EH (cell line): ENCODE measurements at places on chromosomes 3 and 15.

DNA sequence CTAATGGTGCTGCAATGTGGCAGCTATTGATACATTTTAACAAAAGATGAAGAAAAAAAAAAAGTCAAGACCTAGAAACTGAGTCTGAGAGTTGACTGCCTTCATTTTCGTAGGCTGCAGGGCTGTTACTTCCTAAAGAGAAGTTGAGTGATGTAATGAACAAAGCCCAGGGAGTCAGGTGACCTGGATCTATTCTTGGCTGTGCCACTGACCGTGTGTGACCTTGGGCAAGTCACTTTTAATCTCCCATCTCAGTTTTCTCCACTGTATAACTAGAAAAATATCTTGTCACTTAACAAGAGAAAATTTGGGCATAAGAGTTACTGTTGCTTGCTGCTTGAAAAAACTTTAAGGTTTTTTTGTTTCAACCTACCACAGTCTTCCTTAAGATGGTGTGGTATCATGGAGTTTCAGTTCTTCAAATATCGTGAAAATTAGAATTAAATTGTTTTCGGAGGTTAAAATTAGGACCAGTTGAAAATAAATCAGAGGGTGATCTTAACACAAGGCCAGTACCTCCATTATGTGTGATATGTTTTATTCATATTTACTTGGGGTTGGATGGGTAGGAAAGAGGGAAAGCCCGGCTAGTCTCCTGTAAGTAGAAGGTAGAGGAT lies 5.8 kb downstream of the FMN1 start:
- DNase-seq, result no peak

GRCh38 chr3:119296727-119297122 lies 2.5 kb downstream of the ARHGAP31 start:
- DNase-seq, result no peak

- DNase-seq, result no peak
Observed at GRCh38 chr3:18666655-18667054, 241.5 kb upstream of the SATB1 start.

DNA sequence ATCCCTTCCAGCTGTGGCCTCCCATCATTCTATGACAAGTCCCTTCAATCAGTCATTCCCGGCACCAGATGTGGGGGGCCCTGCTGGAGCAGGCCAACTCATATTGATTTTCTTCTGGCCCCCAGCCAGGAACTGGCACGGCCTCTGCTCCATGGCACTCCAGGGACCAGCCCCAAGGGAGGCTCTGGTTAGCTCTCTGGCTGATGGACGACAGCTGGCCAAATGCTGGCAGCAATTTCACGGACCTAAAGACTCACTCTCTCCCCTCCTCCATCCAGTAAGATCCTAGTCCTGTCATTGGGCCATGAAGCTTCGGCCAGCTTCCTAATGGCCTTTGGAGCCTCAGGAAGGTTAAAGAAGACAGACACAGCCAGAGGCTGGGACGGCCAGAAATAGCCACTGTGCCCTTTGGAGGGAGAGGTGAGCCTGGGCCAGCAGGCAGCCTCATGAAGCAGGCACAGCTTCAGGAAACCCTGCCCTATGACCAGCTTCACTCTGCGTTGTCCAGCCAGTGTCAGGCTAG lies 131.0 kb downstream of the MEX3B start:
- DNase-seq, result no peak

DNA sequence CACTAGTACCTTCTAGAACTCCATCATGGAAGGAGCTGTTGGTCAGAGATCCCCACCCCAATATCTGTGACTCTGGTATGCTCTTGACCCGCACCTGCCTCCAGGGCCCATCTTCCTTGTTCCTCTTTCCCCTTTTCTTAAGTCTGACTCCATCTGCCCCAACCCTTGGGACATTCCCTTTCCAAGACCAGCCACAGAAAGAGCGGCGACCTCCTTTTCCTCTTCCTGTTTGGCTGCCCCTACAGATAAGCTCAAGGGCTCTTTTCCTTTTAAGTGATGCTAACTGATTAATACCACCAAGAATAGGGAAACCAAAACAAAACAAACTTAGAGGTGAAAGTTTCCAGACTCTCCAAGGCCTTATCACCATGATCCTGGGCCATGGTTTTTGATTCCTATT lies 21.9 kb upstream of the ATP8B4 start:
- no peak for DNase-seq

GRCh38 chr3:68866157-68866556 lies 66.2 kb downstream of the TAFA4 start:
- no peak for DNase-seq
